ENCODE measurements at places on chromosomes 1 and 21.

DNA sequence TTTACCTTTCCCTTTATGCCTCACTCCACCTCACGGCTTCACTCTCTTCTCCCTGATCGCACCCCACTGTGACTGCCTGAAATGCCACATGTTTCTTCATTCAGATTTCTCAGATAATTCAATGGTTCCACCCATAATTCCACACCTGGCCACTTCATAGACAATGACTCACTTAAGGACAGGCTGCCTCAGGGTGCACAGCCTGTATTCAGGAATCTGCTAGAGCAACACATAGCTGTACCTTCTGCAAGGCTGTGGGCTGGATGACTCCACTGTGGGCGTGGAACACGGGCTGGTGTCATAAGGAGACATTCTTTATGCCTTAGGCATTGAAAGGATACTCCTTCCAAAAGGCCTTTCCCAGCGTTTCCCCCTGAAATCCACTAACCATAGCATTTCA, 36.1 kb downstream of the L1TD1 start:
- no peak for DNase-seq

DNA sequence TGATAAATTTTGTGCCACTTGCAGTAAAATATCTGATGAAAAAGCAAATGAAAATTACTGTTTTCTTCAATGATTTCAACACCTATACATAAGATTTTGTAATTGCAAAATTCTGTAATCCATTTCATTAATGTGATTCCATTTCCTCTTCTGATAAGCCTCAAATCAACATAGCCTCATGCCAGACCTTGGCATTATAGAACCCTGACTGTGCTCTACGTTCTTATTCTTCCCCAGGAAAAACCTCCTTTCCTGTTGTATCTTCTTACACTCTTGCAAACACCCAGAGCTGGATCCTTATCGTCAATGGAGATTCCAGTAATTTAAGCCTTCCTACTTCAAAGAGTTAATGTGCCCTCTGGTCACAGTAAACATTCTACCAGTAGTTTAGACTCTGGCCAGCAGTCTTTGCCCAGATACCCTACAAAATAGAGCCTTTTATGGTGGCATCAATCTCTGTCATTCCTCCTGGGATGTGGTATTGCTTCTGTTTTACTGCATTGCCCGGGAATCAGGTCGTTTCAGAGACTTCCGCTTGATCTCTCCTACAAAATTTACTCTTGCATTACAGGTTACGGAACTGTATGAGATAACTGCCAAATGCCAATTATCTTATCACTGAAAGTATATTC, 48.5 kb upstream of the CHRM3 start:
- no peak for DNase-seq

- no peak for DNase-seq
Measured at GRCh38 chr1:38139738-38140487, 93.3 kb upstream of the POU3F1 start.

DNA sequence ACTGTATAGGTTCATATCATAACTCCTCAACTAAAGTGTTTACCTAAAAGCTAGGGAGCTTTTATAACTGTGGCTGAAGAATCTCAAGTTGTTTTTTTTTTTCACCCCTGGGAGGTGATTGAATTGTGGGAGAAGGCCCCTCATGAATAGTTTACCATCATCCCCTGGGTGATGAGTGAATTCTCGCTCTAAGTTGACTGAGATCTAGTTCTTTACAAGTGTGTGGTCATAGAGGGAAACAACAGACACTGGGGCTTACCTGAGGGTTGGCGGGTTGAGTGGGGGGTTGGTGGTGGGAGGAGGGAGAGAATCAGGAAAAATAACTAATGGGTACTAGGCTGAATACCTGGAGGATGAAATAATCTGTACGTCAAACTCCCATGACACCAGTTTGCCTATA, 7.9 kb upstream of the ZSCAN20 start:
- DNase-seq: no peak

GRCh38 chr1:15848929-15849774, 1.6 kb downstream of the SPEN start:
- DNase-seq: peak; percentile 24

DNA sequence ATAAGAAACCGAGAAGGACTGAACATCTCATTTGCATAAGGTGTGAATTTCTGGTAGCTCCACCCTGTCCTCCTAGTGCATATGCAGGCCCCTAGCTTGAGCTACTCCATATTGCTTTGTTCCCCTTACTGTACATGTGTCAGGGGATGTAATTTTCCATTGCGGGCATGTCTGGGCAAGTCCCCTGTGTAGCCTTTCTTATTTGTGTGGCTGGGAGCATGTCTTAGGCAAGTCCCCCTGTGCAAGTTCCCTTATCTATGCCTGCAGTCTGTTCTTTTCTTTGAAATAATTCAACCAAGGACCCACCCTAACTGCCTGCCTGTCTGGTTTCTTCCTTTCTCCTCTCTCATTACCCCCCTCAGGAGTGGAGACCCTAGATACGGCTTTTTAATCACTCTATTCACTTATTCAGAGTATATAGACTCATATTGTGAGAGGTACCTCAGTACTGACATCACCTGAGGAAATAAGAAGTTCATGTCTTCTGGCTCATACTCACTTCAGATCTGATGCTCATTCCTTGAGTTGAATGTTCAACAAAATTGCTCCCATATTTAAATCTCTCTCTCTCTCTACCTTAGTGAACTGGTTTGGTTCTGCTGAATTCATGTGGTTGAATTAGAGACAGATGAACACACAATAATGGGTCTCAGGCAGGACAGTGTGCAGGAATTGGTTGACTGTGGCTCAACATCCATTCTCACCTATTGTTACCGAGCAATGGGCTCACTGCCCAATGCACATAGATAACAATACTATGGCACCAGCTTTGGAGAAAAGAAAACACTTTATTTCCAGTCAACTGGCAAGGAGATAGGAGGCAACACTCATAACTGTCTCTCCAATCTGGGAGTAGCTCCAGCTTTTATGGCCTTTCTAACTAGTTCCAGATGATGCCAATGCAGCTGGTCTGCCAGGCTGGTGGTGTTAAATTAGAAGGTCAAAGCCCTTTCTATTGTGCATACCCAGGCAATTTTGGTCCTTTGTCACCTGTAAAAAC, 27.9 kb upstream of the NPL start:
- DNase-seq: no peak

DNA sequence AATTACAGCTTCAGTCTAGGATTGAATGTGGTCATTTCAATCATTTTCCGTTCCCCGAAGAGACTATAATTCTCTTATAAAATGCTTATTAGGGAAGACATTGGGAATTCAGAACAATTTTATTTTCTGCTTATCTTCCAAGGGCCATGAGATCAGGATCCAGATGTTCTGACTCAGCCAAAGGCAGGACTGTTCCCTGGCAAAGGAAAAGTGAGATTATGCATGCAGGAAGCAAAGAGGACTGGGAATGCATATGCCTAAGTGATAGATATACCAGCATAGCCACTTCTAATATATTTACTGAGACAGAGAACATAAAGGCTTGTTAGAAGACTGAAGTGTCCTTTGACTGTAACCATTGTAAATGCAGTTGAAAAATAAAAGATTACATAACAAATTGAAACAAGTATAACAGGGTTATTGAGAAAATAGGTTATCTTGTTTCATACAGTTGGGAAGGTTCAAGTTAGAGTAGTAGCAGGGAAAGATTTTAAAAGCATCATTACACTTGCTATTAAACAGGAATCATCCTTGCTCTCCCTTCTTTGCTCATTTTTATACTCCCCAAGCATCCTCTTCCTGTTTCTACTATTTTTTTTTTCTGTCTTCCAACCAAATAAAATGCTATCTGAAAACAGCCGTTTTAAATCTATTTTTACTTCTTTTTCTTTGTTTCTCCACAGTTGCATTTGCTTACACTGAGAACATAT, 439.6 kb upstream of the ADAMTS5 start:
- DNase-seq: no peak

DNA sequence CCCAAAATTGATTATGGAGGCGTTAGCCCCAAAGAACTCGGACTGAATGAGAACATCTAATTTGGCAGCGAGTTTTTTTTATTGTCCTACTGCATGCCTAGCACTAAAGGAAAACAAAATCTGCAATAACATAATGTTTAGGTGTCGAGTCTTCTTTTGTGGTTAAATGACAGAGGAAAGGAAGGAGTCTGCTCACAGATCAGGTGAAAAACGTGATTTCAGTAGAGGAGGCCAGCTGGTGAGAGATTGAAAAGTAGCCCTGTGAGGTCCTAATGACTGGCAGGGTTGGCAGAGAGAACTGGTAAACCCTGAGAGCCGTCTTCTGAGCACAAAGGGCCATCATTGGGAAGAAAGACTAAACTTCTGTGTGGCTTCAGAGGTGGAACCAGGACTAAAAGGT, 24.2 kb downstream of the WDTC1 start:
- no peak for DNase-seq

DNA sequence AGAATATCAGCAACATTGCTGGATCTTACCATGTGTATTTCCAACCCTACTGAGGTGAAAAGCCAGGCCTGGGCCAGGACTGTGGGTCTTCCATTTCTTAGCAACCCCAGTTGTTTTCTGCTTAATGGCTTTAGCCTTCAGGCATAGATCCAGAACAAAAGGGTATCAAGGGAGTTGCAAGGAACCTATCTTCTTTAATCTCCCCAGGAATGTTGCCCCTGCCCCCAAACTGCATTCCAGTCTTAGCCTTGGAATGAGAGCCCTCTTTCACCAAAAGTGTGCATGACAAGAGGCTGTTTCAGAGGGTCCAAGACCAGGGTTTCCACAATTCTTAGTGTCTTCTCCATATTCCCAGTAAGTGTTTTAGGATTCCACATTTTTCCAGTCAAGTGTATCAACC, 87.9 kb upstream of the SOX13 start:
- DNase-seq: no peak

- peak; percentile 24 for DNase-seq
Measured at GRCh38 chr1:192575499-192576189, at the start of gene RGS1. RGS1 (plus strand) TSS chr1:192575773; CDS start chr1:192575793, 20 bp downstream.

DNA sequence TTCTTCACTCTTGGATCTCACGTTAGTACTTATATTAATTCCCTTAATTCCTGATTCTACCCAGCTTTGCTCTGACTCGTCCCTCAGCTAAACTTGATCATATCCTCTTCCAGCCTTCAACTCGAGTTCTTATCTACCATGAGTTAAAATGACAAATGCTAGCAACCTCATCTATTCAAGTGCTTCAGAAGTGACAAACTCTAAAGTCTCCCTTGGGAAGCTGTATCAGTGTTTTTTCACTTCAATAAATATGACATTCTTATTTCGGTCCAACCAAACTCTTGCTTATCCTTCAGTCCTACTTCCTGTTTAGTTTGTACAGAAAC, 75.3 kb downstream of the FOXJ3 start:
- DNase-seq: no peak

GRCh38 chr1:225299624-225300023, 128.2 kb downstream of the LBR start:
- no peak for DNase-seq

DNA sequence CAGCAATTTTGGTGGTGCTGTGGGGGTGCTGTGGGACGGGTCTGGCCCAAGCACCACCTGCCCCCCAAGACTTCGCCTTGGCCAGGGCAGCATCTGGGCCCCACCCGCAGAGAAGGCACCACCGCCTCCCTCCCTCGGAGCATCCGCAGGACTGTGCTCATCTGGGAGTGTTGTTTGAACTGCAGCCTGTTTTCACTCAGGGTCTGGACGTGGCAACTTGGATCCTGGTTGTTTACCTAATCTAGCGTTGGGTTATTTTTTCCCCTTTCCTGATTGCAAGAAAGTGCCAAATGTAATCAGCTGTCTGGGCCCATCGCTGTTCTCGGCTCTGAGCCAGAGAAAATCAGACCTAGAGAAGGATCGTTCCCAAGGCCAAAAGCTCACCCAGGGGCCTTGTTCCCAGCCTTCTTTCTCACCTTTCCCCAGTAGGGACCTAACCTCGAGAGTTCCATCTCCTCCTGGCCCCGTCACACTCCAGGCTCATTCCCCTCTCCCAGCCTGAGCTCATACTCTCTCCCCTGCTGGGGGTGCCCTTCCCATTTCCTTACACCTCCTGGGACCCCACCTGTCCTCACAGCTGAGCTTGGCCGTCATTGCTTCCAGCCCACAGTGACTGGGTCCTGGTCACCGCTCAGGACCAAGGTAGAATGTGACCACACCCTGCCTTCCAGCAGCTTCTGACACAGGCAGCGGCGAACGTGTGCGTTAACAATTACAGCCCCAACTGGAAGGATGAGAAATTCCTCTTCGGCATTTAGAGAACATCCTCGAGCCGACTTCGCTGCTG, 72.0 kb upstream of the FAM20B start:
- DNase-seq: no peak

GRCh38 chr1:223714849-223715603, 2.7 kb downstream of the CAPN2 start:
- no peak for DNase-seq

DNA sequence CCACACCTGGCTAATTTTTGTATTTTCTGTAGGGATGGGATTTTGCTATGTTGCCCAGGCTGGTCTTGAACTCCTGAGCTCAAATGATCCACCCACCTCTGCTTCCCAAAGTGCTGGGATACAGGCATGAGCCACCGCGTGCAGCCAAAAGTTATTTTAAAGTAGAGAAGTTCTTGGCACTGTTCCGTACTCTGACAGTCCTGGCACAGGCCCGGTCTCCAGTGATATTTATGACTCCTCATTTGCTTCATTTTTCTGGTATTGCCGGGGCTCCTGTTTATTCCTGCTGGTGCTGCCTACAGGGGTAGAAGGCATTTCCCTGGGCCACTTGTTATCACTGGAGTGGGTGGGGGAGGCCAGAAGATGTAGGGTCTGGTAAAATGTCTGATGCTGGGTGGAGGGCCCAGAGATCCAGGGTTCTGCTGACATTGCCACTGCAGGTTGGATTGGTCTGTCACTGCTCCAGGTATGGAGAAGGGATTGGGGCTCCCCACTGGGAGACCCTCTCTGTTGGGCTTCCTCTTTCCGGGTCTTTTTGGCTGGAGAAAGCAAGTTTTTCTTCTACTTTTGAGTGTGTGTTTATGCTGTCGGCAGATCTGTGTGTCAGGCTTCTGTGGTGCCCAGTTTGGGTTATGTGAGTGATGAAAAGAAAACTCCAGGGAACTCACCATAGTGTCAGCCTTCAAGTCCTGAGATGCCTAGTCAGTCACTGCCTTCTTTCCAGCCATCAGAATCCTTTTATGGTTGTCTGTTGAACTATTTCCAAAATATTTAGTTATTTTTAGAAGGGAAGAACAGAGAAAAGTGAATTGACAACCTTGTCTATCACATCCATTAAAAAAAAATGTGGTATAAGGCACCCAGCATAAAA, 4.5 kb downstream of the MROH7 start:
- DNase-seq: no peak

GRCh38 chr1:30684259-30684658, 39.1 kb downstream of the MATN1 start:
- no peak for DNase-seq

- DNase-seq: no peak
Measured at GRCh38 chr1:182174513-182174855, 113.0 kb upstream of the ZNF648 start.

- no peak for DNase-seq
Measured at GRCh38 chr1:38872401-38873026, 634 bp downstream of the MYCBP start.
